ENCODE measurements at places on chromosomes 3 and 15.

- no peak for DNase-seq
These were observed 20.9 kb downstream of the PSTPIP1 start for GRCh38 chr15:77015646-77016320.

DNA sequence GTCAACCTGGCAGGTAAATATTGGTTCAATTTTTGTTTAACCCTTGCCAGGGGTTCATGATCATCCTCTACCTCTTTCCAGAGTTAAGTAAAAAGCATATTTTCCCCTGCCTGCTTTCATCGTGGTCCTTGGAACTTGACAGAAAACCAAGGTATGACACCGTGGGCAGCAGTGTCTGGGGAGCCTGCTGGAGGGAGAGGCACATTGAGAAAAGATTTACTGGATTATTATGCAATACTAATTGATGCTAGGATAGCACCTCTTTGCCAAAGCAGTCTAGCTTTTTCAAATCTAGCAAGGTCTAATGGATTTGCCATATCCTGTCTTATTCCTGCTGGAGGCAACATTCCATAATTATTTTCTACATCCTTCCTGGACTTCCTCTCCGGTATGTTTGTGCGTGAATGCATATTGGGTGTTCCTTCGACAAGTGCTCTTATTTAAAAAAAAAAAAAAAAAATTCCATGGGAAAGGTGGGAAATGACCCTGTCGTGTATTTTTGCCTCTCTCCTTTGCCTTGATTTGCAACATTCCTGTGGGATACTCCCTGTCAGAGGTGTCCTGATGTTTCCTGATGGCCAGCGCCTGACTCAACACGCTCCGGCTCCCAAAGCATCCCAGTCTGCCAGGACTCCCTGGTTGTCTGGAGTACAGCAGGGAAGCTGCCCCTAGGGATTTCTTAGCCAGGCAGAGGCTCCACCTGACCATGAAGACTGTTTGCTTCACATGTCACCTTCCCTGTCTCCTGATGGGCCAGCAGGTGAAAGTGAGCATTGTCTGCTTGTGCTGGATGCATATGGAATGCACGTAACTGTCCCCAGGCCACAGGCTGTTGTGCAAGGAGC lies 6.3 kb downstream of the BHLHE40 start:
- no peak for DNase-seq

DNA sequence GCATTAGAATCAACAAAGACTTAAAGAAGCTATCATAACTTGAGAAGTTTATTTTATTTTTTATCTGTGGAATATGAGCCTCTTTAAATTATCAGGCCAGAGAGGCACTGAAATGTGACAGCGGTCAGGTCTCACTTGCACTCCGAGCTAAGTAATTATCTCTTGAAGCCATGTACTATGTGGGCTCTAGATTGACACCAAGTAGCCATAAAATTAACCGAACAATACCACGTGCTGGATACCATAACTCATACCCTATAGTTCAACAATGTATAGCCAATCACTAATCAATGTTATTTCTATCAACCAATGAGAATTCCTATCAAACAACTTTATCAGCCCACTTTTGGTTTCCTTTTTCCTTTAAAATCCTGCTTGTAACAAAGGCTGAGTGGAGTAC lies 299.3 kb downstream of the TBC1D5 start:
- DNase-seq = no peak

DNA sequence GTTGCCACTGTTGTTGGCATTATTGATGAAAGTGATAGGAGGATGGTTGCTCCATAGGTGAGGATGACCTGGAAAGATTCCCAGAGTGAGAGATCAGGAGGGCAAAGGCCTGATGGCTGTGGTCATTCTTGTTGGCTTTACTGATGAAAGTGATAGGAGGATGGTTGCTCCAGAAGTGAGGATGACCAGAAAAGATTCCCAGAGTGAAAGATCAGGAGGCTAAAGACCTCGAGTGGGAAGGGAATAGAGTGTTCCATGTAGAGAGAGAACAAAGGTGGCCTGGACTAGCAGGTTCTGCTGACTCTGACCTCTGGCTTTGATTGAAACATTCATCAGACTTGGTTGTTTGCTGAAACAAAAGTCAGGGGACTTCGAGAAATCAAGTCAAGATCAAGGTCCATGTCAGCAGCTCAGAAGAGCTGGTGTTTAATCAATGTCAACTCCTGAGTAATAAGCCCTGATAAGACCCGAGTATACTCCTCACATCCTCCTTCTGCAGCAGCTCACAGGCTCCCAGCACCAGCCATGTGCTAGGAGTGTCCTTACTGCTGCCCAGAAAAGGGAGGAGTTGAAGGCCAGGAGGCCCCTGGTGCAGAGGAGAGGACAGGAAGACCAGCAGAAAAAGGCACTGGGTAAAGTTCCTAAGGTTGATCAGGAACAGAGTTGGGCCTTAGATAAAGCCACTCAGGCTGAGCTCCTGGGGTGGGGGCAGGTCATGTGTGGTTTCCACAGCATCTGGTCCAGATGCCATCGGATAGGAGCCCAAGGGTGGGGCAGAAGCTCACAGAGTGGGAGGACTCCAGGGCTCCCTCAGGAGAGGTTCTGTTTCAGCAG lies 19.9 kb downstream of the CYP8B1 start:
- DNase-seq = no peak

- no peak for DNase-seq
These were observed 72.3 kb upstream of the SNTN start for GRCh38 chr3:63580151-63580550.

- DNase-seq = no peak
These were observed 11.2 kb downstream of the STIMATE start for GRCh38 chr3:52886049-52886730.

- no peak for DNase-seq
These were observed 17.0 kb downstream of the PIK3CB start for GRCh38 chr3:138817695-138818094.

DNA sequence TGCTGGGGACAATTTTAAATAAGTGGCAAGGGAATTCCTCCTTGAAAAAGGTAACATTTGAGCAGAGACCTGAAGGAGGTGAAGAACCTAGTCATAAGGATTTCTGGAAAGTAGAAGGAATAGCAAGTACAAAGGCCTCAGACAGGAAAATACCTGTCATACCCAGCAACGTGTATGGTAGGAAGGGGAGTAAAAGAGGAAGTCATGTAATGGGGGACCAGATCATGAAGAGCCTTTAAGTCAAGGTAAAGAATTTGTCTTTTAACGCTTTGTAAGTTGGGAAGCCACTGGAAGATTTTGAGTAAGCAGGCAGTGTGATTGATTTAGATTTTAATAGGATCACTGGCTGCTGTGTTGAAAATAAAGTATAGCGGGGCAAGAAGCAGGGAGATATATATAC lies 43.4 kb upstream of the FAH start:
- no peak for DNase-seq
